RWPE1 (cell line): ENCODE measurements at places on chromosomes 2 and 18.

DNA sequence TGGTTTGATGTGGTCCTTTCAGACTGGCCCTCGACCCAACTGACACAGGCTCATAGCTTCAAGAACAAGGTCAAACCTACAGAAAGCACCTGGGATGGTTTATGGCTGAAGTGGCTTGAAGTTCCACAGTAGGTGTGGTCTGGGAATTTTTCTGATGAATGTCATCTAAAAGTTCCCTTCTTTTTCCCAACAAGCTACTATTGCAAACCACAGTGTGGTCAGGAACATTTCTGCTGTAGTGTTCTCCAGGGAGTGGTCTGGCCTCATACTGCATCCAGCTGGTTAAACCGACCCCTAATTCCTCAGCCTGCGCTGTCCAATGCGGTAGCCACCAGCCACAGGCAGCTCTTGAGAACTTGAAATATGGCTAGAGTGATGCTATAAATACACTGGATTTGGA lies 92.7 kb downstream of the FAM124B start:
- no peak for DNase-seq

- DNase-seq = no peak
These were observed 464.2 kb upstream of the UBE2E3 start for GRCh38 chr2:180516232-180516631.

DNA sequence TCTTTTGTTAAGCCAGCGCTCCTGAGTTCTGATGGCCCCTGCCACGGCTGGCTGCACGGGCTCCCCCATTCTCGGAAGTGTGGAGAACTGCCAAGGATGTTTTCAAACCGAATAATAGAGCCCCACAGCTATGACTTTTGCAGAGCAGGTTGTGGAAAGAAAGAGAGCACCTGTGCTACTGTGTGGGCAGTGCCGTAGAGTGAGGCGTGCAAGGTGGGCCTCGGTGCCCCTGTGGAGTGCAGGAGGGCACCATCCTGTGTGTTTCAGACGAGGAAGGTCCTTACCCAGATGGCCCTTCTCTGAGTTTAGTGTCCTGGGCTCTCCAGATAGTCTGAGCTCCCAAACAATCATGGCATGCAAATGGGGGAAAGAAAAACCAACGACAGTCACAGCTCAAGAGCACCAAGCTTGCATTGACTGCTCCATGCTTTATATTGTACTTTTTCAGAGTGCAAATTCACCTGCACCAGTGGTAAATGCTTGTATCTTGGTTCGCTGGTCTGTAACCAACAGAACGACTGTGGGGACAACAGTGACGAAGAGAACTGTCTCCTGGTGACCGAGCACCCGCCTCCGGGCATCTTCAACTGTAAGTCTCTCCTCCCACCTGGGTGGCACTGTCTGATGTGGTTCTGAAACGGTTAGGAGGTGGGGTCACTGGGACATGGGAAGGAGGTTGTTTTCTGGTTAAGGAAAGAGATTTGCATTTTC lies 219.4 kb downstream of the LDLRAD4 start:
- DNase-seq = no peak

- DNase-seq = no peak
These were observed 23.1 kb upstream of the RAB31 start for GRCh38 chr18:9684881-9685614.

DNA sequence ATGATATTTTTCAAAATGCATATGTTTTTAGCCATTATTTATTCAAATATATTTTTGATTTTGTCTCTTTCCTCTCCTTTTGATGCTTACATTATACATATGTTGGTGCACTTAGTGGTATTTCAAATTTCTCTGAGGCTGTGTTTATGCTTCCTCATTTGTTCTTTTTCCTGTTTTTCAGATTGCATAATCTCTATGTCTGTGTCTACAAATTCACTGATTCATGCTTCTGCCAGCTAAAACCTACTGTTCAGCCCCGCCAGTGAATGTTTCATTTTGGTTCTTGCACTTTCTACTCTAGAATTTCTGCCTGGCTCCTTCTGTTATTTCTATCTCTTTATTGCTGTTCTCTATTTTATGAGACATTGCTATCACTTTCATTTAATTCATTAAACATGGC lies 951.7 kb upstream of the CNTNAP5 start:
- DNase-seq = no peak

- DNase-seq = peak; percentile 60
These were observed 1.1 kb upstream of the MBOAT2 start for GRCh38 chr2:9004338-9005204.

- peak; percentile 64 for DNase-seq
These were observed 49.1 kb upstream of the SLC14A2 start for GRCh38 chr18:45566025-45566740.

GRCh38 chr18:28128659-28128980 lies 48.3 kb downstream of the CDH2 start:
- no peak for DNase-seq

DNA sequence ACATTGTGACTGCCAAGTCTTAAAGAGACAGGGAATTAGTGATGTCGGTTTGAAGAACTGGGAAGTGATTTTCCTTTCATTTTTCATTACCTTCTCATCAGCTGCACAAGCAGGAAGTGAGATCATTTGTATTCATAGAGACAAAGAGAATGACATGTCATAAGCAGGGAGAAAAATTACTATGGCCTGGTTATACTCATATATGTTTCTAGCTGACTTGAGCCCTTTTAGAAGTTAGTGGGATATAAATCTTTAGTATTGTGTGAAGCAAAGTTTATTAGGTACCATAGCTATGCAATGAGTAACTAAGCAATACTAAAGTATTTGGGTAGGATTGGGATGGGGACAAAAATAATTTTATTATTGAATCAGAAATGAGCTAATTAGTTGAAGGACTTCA lies 284.1 kb downstream of the PID1 start:
- no peak for DNase-seq

- DNase-seq = peak; percentile 34
These were observed 81.9 kb downstream of the MEP1B start for GRCh38 chr18:32271672-32272208.

GRCh38 chr18:12255626-12256026 lies 1.5 kb downstream of the CIDEA start:
- DNase-seq = peak; percentile 57

GRCh38 chr2:105344704-105345345 lies 7.5 kb downstream of the C2orf49 start:
- DNase-seq = peak; percentile 24

DNA sequence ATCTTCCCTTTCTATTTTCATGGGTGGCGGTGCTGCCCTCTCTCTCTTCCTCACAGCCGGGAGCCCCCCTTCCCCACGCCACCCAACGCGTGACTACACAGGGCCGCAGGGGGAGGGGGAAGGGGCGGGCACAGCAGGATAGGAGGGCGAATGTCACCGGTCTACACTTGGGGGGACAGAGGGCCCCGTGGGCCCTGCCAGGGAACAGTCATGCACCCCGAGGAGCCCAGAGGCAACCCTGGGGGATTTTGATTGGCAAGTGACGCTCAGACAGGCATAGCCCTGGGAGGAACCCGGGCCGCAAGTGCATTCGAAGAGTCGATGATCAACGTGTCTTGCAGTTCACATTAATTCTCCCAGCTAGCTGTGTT lies 91.1 kb upstream of the ANKRD30BL start:
- DNase-seq = no peak

DNA sequence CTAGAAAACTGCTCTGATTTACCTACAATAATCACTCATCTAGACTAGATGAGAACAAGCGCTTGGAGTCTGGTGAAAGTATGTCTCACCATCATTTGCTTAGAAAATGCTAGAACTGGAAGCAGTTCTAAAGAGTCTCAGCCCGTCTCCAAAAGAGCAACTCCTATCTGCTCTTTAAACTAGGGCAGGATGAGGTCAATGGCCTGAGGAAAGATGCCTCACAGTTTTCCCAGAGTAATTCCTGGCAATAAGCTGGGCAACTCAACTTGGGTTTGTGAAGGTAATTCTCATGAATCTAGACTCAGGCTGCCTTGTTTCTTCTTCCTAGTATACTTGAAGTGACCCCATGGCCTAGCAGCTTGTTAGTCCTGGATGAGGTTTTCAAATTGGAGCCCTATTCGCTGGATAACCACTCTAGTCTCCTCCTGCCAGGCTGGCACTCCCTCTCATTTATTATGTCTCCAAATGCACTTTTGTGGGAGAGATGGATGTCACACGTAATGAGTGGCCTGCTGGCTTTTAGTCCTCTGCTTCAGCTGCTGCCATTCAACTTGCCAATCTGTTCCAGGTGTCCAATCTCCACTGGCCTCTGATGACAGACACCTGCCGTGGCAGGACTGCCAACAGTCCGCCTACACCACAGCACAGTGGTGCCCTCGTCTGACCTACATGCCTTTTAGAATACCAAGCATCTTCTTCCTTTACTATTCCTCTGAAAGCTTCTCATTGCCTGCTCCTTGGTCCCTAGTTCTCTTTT lies 80.9 kb downstream of the CABYR start:
- no peak for DNase-seq

- DNase-seq = no peak
These were observed 14.8 kb upstream of the NOTO start for GRCh38 chr2:73187549-73187948.

- no peak for DNase-seq
These were observed 51.8 kb downstream of the TEX44 start for GRCh38 chr2:231644426-231644825.

DNA sequence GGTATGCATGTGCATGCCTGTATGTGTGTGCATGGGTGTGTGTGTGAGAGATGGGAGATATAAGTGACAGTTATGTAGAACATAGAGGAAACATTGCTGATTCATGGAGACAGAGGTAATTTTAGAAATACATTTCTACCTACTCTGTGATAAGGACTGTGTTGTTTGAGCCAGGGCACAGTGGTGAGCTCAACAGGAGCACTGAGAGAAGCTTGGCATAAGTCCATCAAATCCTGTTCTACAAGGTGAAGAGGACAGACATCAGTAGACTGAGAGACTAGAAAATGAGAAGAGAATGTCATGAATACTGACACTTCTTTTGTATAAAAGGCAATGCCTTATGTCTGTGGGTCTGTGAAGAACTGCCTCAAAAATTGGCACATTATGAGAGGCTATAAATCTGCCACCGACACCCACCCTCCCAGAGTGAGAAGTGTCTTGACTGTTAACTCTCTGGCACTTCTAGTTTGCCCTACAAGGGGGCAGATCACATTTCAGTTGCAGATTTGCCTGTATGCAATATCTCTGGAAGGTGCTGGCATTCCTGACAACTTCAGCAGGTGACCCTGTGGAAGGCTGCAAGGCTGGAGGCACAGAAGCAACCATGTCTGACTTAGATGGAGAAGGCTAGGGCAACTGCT lies 962.3 kb upstream of the NRXN1 start:
- no peak for DNase-seq

GRCh38 chr18:63016270-63016669 lies 300.9 kb downstream of the PHLPP1 start:
- DNase-seq = peak; percentile 54

DNA sequence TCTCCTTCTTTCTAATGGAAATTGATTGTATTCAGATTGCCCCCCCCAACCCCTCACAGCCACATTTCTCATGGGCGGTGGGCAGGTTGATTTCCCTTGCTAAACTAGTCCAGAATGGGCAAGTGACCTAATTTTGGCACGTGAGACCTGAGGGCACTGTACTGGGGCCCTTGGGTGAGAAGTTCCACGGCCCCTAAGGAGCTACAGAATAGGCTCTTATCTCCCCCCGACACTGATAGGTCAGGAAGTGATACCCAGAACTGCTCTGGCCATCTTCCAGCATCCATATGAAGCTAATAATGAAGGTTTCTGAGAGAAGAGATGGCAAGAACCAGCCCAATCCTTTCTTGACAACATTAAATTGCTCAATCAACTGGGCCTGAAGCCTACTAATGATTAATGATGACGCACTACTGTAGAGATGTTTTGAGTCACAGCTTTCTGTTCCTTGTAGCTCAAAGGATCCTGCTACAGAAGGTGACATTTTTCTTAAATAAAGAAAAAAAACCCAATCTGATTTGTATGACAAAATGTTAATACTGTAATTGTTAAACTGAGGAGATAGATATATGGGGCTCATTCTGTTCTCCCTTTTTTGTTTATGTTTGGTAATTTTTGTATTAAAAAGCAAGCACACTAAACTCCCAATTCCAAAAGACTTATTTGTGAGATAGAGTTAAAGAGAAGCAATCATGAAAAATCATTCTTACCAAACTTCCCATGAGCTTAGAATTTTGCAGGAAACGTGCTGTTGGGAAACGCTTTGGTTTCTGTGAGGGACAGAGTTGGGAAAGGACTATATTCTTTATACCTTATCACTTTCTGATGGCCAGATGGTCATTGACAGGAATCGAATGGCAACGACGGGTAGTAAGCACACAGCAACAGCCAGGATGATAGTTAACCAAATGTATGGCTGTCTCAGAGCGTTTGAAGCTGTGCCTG lies 28.2 kb upstream of the NARS1 start:
- peak; percentile 68 for DNase-seq

DNA sequence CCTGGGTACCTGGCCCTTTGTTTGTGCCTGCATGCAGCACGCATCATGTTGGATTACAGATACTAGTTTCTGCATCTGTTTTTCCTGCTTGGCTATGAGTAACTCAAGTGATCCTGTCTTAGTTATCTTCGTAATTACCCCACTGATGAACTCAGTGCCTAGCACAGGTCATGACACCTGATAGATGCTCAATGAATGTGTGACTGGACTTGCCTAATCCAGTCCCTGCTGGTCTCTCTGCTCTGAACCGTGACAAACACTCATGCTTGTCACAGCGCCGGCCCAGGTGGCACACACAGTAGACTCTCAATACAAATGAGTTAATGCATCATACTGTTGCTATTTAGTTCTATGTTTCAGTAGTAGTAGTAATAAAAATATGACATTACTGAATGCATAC lies 31.2 kb upstream of the NTSR2 start:
- DNase-seq = no peak

GRCh38 chr18:62772860-62773584 lies 57.7 kb downstream of the PHLPP1 start:
- no peak for DNase-seq

DNA sequence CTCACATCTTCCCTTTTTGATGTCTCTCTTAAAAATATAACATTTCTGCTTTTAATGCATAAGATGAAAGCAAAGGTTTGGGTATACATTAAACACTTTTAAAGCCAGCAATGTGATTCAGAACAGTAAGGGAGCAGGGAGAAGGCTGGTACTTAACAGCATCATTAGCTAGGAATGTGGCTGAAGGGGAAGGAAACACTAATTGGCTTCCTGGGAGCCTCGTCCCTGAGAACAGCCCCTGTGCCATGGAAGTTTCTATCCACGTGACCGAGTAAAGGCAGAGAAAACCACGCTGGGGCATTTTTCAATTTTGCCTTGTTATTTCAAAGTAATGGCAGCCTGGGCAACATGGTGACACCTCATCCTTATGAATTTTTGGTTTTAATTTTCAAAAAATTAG lies 109.2 kb upstream of the GPC1 start:
- DNase-seq = peak; percentile 33

DNA sequence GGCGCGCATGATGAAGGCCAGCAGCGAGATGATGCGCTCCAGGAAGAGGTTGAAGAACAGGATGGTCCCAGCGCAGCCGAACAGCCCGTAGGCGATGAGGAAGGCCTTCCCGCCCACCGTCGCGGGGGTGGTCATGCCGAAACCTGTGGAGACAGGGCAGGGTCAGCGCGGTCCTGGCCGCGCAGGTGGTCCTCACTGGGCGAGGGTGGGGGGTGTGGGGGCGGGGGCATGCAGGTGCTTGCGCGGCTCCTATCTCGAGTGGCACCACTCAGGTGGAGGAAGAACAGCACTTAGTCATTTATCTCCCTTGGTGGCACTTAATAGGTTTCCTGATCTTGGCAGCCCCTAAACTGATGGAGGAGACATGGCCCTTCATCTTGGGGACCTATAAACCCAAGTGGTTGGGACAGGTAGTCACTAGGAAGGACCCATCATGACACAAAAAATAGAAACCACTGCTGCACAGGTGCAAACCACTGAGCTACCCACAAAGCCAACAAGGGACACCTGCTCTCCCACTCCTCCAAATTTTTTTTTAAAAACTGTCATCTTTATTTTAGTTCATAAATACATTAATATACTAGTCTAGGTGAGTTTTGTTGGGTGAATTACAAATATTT lies 118.8 kb downstream of the MSH2 start:
- no peak for DNase-seq
